ENCODE measurements at places on chromosomes 11 and 22.

- no peak for DNase-seq
These were observed 424.7 kb downstream of the FAM181B start for GRCh38 chr11:82308979-82309378.

DNA sequence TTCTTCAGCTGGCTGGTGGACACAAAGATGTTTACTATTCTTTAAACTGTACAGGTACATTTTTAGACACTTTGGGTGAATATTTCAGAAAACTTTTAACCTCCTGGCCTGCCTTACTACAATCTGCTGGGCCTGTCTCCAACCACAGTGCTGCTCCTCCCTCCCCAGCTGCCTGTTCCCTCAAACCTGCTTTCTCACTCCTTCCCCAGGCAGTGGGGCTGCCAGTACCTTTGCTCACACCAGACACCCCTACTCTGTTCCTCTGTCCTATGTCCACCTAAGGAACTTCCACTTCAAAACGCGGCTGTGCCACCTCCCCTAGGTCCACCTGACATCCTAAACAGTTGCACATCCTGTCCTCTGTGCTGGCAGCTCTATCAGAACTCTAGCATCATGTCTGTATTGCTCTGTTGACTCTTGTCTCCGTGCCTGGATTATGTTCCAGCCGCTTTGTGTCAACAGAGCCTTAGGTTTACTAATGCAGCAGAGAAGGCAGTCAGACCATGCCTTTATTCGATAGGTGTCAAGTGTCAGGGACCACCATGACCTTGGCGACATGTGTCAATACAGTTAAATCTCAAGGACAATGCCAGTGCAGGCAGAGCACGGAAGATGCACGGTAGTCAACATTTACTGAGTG, 13.4 kb downstream of the ZP1 start:
- DNase-seq = no peak

DNA sequence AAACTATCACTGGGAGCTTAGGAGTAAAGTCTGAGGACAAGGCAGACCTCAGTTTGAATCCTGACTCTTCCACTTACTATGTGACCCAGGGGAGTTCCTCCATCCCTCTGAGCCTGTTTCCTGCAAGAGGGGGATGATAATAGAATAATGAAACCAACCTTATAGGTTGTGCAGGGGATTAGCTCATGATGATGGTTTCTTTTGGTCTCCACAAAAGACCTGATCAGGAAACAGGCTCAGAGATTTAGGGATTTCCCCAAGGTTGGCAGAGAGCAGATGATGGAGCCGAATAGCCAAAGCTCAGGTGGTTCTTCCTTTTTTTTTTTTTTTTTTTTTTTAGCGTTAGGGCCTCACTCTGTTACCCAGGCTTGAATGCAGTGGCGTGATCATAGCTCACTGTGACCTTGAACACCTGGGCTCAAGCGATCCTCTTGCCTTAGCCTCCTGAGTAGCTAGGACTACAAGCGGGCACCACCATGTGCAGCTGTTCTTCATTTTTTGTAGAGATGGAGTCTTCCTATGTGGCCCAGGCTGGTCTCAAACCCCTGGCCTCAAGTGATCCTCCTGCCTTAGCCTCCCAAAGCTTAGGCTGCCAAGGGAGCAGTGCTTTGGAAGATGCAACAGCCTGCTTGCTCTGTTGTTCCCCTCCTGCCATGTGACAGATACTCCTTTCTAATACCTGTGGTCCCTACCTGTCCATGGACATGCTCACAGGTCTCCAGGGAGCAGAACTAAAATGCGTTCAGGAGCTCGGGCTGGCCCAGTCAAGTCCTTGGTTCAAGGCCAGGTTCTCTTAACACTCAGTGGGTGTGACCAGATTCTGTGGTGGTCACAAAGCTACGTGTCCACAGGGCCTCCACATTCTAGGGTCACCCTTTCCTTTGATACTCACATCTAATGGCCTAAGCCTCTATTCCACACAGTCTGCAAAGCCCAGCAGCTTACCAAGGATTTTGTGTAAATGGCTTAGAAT, 22.3 kb downstream of the PATZ1 start:
- no peak for DNase-seq

- DNase-seq = peak; percentile 85
These were observed 519.0 kb downstream of the TBC1D22A start for GRCh38 chr22:47281126-47282106.

DNA sequence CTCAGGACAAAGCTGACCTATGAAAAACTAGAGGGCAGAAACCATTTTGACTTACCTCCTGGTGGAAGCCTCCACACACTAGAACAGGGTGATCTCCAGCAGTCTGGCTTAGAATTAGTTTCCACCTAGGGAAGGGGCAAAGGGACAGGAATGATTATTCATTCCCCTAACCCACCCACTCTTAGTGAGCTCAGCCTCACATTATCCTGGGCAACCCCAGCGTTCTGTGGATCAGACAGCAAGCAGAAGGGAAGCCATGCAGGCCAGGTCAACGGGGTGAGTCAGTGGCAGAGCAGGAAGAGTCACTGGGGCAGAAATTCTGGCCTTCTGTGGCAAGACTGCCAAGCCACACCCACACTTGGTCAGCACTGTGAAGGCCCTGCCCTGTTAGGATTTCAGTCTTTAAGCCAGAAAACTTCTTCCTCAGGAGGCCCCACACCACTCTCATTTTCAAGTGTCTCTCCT, 10.5 kb downstream of the NUMA1 start:
- peak; percentile 94 for DNase-seq

- no peak for DNase-seq
These were observed 813.3 kb upstream of the RAG2 start for GRCh38 chr11:37411289-37411688.

GRCh38 chr11:115221461-115222069, 282.6 kb downstream of the CADM1 start:
- DNase-seq = peak; percentile 23

DNA sequence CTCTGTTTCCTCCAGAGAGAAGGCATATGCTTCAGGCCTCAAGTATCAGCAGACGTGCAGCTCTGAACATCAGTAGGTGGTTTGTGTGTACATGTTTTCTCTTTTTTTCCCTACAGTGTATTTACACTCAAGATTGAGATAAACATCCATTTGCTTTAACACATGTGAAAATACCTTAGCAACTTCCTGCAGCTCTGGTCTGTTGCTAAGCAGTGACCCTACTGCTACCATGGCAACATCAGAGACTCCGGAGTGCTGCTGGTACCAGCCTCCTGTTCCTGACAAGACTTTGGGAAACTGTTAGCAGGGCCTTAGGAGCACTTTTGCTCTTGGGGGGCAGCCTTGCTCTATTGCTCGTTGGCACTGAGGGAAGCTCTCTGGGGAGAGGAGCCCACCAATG, 221.2 kb upstream of the PLET1 start:
- no peak for DNase-seq

GRCh38 chr11:83693306-83693992, 407.3 kb upstream of the CCDC90B start:
- DNase-seq = no peak

DNA sequence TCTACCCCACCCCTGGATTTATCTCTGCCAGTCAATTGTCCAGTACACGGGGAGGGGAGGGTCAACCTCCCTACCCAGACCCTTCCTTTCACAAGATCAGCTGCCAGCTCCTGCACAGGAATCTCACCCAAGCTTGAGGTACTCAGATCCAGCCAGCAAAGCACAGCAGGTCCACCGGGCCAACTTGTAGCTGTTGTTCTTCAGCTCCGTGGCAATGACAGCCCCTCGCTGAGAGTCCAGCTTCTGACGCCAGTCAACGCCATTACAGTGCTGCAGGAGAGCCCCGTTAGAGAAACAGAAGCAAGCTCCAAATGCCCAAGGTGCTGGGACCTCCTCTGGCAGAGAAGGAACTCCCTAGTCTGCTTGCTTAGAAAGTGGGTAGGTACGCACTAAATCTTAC, 5.5 kb upstream of the FOXRED2 start:
- DNase-seq = no peak

- no peak for DNase-seq
These were observed 9.3 kb downstream of the PICK1 start for GRCh38 chr22:38066381-38067027.

DNA sequence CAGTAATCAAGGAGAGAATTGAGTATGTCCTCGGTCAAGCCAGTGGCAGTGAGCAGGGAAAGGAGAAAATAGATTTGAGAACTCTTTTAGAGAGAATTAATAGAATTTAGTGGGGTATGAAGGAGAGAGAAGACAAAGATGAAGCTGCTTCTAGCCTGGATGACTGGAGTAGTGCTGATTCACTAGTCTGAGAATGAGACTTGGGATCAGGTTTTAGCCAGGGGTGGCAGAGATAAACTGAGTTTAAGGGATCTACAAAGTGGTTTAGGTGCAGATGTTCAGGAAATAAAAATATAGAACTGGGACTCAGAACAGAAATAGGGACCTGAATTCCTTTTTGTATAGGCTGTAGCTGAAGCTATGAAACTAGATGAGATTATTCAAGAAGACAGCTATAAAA, 17.6 kb downstream of the HORMAD2 start:
- DNase-seq = no peak

GRCh38 chr11:97574976-97575665, 1185.3 kb downstream of the JRKL start:
- DNase-seq = peak; percentile 27

DNA sequence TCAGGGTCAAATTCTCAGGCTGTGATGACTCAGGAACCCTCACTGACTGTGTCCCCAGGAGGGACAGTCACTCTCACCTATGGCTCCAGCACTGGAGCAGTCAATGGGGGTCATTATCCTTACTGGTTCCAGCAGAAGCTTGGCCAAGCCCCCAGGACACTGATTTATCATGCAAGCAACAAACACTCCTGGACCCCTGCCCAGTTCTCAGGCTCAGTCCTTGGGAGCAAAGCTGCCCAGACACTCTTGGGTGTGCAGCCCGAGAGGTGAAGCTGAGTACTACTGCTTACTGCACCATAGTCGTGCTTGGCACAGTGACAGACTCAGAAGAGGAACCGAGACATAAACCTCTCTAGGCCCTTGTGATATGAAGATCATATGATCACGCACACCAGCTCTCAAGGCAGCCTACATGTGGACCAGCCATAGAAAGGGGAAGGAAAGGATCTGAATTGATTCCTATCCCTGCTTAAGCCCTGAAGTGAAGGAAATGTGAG, 58.2 kb downstream of the ZNF280B start:
- DNase-seq = no peak

- DNase-seq = no peak
These were observed 8.7 kb downstream of the SBF2 start for GRCh38 chr11:10285148-10285802.

DNA sequence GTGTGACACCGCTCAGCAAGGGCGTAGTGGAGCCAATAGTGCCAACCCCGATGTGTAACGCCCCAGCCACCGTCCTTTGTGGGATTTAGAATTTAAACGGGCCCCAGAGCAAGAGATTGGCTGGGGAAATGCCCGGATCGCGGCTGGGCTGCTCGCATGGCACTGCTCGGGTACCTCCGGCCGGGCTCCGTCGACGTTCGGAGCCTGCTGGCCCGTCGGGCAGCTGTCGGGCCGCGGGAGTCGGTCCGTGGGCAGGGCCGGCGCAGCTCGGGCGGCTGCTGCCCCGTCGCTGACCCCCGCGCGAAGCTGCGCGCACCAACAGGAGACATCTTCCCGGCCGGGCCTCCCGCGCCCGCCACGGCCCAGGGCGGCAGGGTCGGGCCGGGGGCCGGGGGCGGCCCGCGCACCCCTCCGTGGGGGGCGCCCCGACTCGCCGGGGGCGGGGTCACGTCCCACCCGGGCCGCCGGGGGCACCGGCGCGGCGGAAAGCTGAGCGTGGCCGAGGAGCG, 1.3 kb upstream of the KDM2A start:
- peak; percentile 34 for DNase-seq

DNA sequence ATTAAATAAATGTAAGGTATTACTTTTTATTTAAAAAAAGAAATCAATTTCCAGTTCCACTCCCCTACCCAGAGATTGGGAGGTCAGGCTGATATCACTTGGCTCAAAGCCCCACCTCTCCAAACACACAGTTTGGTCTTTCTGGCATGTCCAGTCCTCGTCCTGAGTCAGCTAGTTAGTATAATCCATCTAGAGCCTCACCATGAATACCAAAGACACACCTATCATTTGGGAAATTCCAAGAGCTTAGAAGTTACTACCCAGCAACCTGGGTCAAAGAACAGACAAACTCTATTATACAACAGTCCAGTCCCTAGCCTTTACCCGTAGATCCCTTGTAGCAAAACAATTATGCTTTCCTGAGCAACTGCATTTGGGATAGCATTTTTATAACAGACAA, 9.4 kb downstream of the TREH start:
- peak; percentile 18 for DNase-seq

DNA sequence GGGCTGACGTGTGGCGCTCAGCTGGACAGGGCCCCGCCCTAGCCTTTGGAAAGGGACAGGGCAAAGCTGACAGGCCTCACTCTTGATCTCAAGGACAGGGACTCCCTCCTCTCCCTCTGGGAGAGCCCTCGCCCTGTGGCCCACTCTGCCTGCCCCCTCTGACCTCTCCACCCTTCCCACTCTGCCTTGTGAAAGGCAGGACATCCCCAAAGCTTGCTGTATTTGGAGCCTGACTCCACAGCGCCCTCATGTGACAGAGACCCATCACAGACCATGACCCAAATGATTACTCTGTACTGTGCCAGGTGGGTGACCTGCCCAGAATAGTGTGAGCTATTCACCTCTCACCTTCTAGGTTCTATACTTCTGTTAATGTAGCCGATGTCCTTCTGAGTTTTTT, 18.8 kb downstream of the P2RY2 start:
- peak; percentile 48 for DNase-seq

DNA sequence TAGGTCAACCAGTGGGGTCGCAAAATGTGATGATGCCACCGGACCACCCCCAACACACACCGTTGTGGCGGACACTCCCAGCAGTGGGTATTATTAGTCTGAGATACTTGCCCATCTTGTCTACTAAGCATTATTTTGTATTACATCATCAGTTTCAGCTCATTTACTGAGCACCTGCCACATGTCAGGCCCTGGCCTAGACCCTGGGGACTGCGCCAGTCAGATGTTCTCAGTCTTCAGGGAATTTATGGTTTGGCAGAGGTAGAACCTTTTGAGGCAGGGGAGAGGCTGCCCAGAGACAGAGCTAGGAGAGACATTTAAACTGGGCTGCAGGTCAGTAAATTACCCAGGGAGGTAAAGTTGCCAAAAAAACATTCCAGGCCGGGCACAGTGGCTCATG, 43.1 kb upstream of the GCAT start:
- DNase-seq = no peak

DNA sequence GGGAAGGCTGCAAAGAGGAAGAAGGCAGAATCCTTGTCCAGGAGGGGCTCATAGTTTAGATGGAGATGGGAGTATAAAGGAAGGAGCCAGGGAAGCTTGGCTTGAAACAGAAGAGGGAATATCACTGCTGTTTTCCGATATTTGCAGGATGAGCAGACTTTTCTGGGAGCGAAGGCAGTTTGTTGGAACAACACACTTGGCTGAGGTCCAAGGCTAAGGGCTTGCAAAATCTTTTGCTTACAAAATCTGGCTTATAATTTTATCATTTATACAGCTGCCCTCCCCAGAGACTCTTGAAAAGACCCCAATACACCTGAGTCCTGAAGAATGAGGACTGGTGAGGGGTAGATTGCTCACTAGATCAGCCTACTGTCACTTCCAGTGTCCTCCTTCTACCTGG, 174.8 kb downstream of the NELL1 start:
- no peak for DNase-seq
